ENCODE measurements at places on chromosomes 6 and 20. TPM values are rescaled to one million over a fixed set of nuclear protein-coding genes. Genes with fewer than 3 reads are reported as not detected.

The PBOV1 gene
- not detected for total RNA-seq

The MAD2L1BP gene
- 35.4 TPM for total RNA-seq

The HLA-DOB gene
- total RNA-seq, result not detected

The PDE7B gene
- total RNA-seq, result 0.16 TPM

The GHRH gene
- total RNA-seq, result not detected

The AKAP12 gene
- total RNA-seq, result 30.8 TPM

The ARFGEF3 gene
- total RNA-seq, result 10.3 TPM

The KCNQ2 gene
- total RNA-seq, result 36.4 TPM

The CST1 gene
- 1,051 TPM for total RNA-seq

The RGS17 gene
- total RNA-seq, result 3.7 TPM

The WFDC2 gene
- 994 TPM for total RNA-seq

The B3GALT4 gene
- total RNA-seq, result 4.0 TPM

The GRM4 gene
- total RNA-seq, result 3.1 TPM

The MOXD1 gene
- 2.9 TPM for total RNA-seq

The ALDH8A1 gene
- 0.15 TPM for total RNA-seq

Data from endodermal cell (in vitro differentiated cells).